ENCODE measurements at places on chromosomes 5 and 9.
A peak's percentile ranks its signal among the peaks of the same experiment; 100 is the strongest.

- no peak for DNase-seq
Measured at GRCh38 chr5:168168978-168169698, 122.3 kb upstream of the WWC1 start.

GRCh38 chr5:132055808-132056609 is 4.4 kb upstream of the IL3 start:
- DNase-seq = peak; percentile 84

GRCh38 chr9:36923025-36923625 is 110.9 kb downstream of the PAX5 start:
- no peak for DNase-seq

- DNase-seq = no peak
Measured at GRCh38 chr5:31362529-31362900, 169.0 kb downstream of the CDH6 start.

- no peak for DNase-seq
Measured at GRCh38 chr5:163260961-163261360, 176.4 kb upstream of the CCNG1 start.

GRCh38 chr9:93843396-93843795 is 111.8 kb downstream of the BARX1 start:
- DNase-seq = no peak

DNA sequence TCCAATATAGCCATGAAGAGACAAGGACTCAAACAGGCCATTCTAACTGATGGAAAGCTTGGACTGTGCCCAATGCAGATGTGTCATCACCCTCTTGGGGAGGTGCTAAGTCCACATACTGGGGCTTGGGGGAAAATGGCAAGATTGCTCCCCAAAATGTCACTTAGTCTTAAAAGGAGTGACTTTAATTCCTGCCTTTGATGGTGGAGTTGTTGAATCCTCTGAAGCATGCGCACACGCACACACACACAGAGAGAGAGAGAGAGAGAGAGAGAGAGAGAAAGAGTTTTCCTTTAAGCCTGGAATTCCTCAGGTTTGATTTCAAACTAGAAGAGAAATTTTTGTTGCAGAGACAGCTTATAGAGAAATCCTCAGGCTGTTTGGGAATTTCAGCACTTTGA is 161.9 kb upstream of the GAS1 start:
- DNase-seq = no peak

- peak; percentile 59 for DNase-seq
Measured at GRCh38 chr9:133103183-133103986, 17.7 kb downstream of the RALGDS start.

- DNase-seq = no peak
Measured at GRCh38 chr5:98428806-98429205, 344.7 kb upstream of the RGMB start.

GRCh38 chr5:38672059-38672788 is 115.8 kb upstream of the LIFR start:
- DNase-seq = no peak

DNA sequence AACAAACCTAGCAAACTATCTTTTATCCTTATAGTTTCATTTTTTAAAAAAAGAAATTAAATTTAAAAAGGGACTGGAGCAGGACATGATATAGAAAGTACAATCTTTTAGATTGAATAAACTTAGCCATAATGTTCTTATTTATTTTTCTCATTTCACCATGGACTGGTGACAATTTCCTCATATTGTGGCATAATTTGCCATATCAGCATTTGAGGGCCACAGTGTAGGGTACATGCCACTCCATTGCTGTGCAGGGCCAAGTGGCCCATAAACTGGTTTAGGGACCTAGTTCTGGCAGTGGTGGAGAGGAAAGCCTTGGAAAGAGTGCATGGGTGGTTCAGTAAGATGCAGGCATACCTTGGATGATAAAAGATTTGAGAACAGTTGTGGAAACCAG is 232.9 kb upstream of the ELL2 start:
- DNase-seq = no peak

GRCh38 chr9:133913571-133914369 is 78.4 kb downstream of the VAV2 start:
- no peak for DNase-seq

DNA sequence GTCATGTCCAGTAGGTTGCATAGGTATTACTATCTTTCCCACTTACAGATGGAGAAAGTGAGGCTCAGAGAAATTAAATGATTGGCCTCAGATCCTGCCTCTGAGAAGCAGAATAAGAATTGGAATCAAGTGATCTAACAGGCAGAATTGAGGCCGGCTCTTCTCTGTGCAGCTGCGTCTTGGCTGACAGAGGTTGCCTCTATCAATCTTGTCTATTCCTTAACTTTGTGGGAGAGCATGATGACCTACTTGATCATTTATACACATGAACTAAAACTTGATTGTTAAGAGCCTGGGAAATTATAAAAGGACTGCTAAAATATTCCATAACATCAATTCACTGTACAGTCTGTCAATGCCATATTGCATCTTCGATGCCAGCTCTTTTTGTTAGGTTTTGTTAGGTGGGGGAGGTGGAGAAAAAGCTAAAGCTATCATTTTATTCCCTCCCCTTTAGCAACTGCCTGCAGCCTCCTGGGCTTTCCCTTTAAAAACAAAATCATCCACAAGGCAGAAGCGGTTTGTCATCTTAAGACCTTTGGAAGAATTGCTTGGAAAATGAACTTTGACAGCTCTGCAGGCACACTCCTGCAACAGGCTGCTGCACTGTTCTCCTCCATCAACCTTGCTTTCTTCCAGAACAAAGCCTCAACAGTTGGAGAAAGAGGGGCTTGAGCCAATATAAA is 247.4 kb downstream of the SMARCA2 start:
- DNase-seq = no peak

- DNase-seq = no peak
Measured at GRCh38 chr5:108380531-108381349, 1.2 kb downstream of the FBXL17 start.

GRCh38 chr9:14466429-14466818 is 152.5 kb upstream of the NFIB start:
- DNase-seq = no peak

DNA sequence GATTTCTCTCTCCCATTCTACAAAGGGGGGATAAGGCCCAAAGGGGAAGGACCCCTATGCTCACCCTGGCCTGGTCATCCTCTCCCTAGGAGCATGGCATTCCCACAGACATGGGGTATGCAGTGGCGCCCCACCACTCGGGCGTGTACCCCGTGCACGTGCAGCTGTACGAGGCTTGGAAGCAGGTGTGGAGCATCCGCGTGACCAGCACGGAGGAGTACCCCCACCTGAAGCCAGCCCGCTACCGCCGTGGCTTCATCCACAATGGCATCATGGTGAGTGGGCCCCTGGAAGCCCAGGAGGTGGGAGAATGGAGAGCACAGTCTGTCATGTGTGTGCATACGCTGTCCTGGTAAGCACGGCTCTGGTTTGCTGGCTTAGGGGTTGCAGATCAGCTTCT is 27.7 kb downstream of the NDST1 start:
- DNase-seq = no peak

DNA sequence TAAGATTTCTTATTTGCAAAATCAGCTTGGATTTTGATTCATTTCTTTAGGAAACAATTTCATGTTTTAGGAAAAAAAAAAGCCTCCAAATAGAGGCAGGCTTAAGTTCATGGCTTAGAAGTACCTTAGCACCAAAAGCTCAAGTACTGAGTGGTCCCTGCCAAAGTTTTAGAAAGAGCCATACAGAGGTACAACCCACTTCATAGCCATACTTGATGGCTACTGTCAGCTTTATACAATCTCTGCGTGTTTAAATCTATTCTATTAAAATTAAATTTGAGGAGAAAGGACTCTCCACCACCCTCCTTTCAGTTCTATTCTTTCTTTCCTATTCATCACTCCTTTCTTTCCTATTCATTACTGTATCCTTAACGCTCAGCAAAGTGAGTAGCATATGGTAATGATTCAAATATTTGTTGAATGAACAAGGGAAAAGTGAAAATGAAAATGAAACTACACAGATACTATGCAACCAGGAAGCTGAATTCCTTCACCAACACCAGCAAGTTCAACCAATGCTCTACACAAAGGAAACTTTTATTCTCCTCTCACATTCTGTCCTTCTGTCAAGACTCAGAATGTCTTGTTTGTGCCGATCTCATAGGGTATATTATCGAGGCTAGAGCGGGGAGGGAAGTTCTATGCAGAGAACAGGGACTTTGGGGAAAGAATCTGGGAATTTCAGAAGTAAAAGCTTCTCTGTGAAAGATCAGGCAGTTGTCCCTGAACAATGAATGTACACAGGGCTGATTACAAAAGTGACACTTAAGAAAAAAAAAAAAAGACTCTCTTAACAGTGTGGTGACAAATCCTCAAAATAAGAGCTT is 138.6 kb upstream of the SPEF2 start:
- no peak for DNase-seq

DNA sequence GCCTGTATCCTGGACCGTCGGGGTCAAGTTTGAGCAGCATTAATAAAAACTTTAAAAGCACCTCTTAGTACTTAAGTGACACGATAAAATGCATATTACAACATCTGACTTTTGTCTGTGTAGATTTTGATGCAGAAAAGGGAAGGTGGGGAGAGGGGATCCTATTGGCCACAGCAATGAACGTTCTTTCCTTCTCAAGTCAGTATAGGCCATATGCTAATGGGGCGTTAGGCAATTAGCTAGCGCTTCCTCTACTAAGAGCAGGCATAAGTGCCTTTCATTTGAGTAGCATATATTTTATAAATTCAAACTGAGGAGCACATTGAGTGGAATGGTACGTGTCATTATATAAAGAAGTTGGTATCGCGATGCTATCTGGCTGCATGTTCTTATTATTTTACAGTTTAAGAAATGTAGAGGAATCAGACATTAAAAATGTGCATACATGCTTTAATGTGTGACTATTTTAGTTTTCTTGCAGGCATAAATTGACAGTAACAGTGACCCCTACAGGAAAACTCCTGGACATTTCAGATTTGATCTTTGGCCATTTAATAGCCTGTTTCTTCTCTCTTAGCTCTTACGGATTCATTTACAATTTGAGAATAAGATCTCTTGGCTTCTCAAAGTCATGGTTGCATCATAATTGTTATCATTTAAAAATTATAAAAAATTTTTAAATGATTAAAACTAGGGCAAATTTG is 1.1 kb upstream of the GNA14 start:
- no peak for DNase-seq

DNA sequence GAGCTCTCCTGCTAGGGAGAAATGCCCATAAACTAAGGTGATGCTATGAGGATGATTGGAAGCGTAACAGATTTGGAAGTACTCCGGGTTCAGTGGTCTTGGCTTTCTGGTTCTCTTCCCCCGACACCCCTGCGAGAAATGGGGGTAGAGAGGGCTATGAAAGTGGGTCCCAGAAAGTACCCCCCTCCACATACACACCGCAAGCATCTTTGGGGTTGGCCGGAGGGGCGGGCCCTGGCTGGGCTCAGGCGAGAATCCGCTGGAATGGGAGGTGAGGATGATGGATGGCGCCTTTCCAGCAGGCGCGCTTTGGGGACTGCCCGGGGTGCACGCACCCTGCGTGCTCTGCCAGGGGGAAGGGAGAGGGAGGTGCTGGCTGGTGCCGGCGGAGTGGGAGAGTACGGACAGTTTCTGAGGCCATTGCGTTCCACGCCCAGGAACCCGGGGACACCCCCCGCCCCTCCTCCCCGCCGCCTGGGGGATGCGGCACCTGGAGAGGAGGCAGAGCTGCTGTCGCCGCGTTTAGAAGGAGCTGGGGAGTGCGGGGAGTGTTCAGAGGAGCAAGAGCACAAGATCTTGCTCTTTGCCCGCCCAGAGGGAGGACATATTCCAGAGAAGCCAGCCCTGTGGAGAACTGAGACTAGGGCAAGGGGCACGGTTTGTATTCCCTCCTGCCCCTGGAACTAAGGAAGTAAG is 1.9 kb downstream of the PCSK5 start:
- DNase-seq = peak; percentile 4

GRCh38 chr5:129958581-129958980 is 54.3 kb downstream of the CHSY3 start:
- no peak for DNase-seq

DNA sequence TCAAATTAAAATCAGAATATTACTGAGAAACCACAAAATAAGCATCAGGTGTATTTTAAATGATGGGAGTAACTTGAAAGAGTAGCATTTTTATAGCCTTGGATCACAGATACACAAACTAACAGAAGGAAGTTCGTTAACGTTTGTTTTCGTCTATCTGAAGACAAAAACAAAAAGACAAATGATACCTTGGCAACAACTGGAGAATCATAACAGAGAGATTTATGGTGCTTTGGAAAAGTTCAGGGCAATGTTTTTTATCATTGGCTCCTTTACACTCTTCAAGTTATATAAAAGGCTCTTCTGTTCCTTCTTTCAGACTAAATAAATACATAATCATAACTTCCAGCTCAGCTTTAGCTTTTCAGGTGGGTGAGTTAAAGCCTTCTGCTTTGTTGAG is 128.1 kb upstream of the VLDLR start:
- DNase-seq = no peak

DNA sequence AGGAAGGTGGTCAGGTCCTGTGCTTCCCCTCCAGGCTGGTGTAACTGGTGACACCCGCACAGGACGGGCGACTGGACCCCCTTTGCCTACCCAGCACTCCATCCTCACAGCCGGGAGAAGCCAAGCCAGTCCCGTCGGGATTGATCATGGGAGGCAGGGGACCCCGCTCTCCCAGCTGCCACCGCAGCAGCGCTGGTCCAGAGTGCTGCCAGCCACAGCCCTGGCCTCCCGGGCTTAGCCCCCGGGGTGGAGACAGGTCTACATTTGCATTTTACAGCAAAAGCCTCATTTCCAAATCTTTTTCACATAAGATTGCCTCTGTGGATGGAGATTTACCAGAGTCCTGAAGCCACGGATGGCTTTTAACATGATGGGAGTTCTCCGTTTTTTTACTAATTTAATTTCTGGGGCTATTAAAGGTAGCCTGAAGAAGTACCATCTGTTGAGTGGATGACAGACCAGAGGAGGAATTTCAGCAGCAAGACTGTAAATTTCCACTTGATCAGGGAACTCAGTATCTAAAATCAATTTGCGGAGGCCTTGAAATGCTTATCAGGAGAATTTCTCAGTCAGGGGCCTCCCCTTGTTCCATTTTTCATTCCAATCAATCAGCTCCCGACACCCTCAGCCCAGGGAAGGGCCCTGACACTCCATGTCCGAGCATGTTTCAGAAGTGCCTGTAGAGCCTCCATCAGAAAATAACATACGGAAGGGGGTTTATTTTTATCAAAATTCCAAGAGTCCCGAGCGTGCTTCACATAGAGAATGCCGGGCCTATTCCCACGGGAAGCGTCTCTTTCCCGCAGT is 80.6 kb downstream of the OLFM1 start:
- no peak for DNase-seq

DNA sequence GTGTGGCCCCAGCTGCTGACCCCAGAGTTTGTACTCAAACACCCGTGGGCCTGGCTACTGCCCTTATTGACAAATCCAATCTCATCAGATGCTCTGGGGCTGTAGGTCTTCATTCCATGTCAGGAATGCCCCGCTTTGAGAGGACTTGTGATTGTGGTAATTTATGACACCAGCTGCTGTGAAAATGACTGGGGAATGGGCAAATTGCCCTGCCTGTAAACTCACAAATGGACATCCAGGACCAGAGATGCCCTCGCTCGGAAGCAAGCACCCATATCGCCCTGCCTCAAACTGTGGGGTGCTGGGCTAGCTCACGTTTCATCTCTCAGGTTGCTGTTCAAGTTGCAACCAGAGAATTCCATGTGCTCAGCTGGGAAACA is 225.9 kb upstream of the MAP3K1 start:
- no peak for DNase-seq

Measured in CD4-positive, alpha-beta memory T cell (primary cell).